Hematopoietic multipotent progenitor cell treated with erythropoietin and hydrocortisone succinate and interleukin-3 and kit ligand, for 4 days (in vitro differentiated cells): ENCODE measurements at places on chromosomes 16 and 17.

- peak; percentile 67 for DNase-seq
Observed at GRCh38 chr17:81354954-81355347, 40.3 kb upstream of the BAHCC1 start.

- DNase-seq = no peak
Observed at GRCh38 chr16:19380328-19380727, 37.4 kb upstream of the TMC5 start.

- DNase-seq = no peak
Observed at GRCh38 chr16:77758046-77758445, 30.3 kb upstream of the VAT1L start.

GRCh38 chr16:53896722-53897121, 192.8 kb downstream of the FTO start:
- DNase-seq = no peak

DNA sequence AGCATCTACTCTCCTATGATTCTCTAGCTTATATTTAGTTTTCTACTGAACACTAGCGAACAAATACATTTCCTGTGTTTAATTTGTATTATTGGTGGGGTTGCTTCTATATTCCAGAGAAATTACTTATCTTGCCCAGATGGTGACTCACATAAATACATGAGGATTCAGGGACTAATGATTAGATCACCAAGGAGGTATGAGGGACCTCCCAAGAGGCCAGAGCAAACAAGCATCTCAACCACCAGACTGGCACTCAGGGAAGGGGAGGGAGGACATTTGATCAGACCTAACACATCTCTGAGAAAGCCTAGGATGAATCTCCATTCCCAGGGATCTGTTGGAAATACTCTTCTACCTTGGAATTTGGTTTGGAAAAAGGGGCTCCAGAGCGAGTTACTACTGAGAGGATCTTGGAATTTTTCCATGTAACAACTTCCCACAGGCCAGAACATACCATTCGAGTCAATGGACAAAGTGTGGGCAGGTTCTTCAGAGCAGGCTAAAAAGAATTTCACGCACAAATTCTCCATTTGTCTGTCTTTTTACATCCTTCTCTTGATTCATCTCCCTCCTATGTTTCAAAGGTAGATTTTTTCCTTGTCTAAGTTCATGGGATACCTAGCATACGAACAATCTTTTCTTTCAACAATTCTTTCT, 262.6 kb upstream of the MYOCD start:
- DNase-seq = no peak

- DNase-seq = no peak
Observed at GRCh38 chr17:65177901-65178300, 40.7 kb downstream of the RGS9 start.

DNA sequence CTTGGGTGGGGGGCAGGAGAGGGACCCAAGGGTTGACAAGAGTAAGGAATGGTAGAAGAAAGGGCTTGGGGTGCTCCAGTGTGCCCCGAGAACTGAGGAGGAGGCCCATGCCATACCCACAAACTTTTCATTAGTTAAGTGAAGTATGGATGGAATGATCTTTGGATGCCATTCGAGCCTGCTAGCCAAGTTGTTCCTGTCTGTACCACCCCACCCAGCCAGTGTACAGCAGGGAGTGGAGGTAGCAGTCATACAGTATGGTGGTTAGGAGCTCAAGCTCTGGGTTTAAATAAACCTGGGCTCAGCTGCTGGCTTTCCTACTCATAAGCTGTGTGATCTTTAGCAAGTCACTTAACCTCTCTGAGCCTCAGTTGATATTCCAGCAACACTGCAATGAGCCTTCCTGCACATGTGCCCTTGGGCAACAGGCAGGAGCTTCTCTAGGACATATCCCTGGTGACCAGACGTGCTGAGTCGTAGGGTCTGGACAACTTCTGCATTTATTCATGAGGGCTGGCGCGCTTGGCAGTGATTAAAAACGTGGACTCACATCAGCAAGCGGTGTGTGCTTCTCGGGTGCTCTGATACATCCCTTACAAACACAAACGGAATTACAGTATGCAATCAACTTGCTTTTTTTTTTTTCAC, 22.9 kb downstream of the ITPRIPL2 start:
- DNase-seq = peak; percentile 31
